ENCODE measurements at places on chromosomes 7 and 10. TPM values are rescaled to one million over a fixed set of nuclear protein-coding genes. Genes with fewer than 3 reads are reported as not detected.

GRCh38 chr10:96987842-96988175, 155.7 kb downstream of the LCOR start:
- no peak for DNase-seq

DNA sequence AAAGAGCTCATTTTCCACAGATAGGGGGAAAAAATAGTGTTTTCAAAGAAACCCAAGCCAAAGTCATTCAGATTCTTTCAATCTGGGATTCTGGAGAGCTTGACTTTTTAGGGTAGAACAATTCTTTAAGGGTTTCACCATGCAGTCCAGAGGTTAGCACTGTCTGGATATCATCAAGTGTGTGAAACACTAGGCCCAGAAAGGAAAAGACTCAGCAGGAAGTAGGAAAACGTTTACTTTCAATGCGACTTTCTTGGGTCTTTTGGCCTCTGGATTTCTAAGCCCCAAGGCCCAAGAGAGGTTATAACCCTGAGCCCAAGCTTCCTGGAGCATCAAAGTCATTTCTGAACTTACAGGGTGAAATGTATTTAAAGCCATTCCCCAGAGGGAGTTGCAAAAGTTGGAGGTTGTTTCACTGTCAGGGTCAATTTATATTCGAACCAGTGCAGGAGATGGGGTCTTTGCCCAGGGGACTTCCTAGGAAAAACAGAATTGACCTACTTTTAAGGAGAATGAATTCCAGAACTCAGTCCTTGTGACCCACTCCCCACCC, 158.0 kb downstream of the C7orf25 start:
- no peak for DNase-seq

DNA sequence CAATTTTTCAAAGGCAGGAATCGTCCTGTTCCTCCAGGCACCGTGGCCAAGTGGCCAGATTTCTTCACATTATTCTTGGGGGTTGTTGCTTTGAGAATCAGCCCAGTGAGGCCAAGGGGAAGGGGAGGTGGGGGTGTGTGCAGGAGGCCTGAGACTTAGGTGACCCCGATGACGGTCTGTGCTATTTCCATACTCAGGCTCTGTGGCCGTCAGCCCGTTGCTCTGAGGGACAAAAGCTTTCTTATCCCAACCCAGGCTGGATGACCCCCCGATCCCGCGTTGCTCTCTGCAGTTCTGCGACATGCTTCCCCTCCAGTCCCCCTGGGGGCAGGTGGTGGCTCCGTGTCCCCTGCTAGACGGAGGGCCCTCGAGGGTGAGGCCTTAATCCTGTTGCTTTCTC, 14.2 kb downstream of the DOCK1 start:
- no peak for DNase-seq

GRCh38 chr7:155805826-155806095, 6.5 kb downstream of the SHH start:
- no peak for DNase-seq

KLF14 gene
- total RNA-seq, result 0.05 TPM

TMEM139 gene
- 70.5 TPM for total RNA-seq

ZNF853 gene
- total RNA-seq, result 1.7 TPM

OR2A42 gene
- 0.15 TPM for total RNA-seq

LEP gene
- not detected for total RNA-seq
